Aorta (tissue), 5 donors: ENCODE measurements at places on chromosomes 7 and 10. TPM values are rescaled to one million over a fixed set of nuclear protein-coding genes. Genes with fewer than 3 reads are reported as not detected.
A peak's percentile ranks its signal among the peaks of the same experiment; 100 is the strongest.

ANKRD61 gene
- total RNA-seq, result not detected

HHEX gene
- total RNA-seq, result 22.7 TPM

CHN2 gene
- total RNA-seq, result 22.0 TPM

AGBL3 gene
- 2.5 TPM for total RNA-seq

UTF1 gene
- not detected for total RNA-seq

GRCh38 chr10:35355971-35356724 is 19.8 kb downstream of the CCNY start:
- H3K4me3 ChIP-seq, result no peak overlapping the region
- H3K27me3 ChIP-seq, result no peaks in the 10 kb centered on the region
- no peak overlapping the region for H3K27ac ChIP-seq
- peaks cover 6% of the 10 kb centered on the region for H3K4me1 ChIP-seq
- H3K36me3 ChIP-seq, result no peaks in the 10 kb centered on the region

GRCh38 chr10:35165136-35165535 is 38.5 kb downstream of the CREM start:
- H3K4me1 ChIP-seq, result no peaks in the 10 kb centered on the region
- no peak overlapping the region for H3K4me3 ChIP-seq

DNA sequence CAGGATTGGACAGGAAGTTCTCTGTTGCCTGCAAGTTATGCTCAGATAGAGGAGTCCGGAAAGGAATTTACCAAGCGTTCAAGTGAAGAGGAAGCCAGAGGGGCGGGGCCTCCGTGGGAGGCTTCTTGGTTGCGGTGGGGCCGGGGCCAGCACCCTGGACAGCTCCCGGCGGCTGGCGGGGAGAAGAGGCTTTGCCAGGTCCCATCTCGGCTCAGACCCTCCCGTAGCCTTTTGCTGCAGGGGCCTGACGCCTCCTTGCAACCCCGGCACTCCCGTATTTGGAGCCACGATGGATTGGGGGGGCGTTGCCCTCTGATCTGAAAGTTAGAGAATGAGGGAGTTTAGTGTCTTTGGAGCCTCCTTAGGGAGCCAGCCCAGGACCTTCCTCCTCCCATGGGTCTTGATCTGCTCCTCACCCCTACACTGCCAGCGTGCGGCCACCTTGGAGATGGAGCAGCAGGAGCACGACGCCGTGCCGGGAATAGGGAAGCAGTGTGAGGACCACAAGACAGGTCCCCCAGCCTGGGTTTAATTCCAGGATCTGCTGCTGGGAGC is 3.1 kb upstream of the SLC18A3 start:
- DNase-seq, result peak; percentile 82
- H3K4me3 ChIP-seq, result no peak overlapping the region
- H3K36me3 ChIP-seq, result no peaks in the 10 kb centered on the region
- H3K4me1 ChIP-seq, result no peaks in the 10 kb centered on the region
- no peak overlapping the region for H3K27ac ChIP-seq

- no peak overlapping the region for H3K4me3 ChIP-seq
- DNase-seq, result no peak
- H3K36me3 ChIP-seq, result no peaks in the 10 kb centered on the region
- peaks cover 1% of the 10 kb centered on the region for H3K4me1 ChIP-seq
Measured at GRCh38 chr10:77886795-77887355, 39.7 kb downstream of the DLG5 start.

GRCh38 chr10:88048312-88048711 is 184.9 kb downstream of the PTEN start:
- H3K4me1 ChIP-seq, result peaks cover 27% of the 10 kb centered on the region
- H3K36me3 ChIP-seq, result no peaks in the 10 kb centered on the region
- no peaks in the 10 kb centered on the region for H3K27me3 ChIP-seq
- DNase-seq, result no peak
- no peak overlapping the region for H3K4me3 ChIP-seq

DNA sequence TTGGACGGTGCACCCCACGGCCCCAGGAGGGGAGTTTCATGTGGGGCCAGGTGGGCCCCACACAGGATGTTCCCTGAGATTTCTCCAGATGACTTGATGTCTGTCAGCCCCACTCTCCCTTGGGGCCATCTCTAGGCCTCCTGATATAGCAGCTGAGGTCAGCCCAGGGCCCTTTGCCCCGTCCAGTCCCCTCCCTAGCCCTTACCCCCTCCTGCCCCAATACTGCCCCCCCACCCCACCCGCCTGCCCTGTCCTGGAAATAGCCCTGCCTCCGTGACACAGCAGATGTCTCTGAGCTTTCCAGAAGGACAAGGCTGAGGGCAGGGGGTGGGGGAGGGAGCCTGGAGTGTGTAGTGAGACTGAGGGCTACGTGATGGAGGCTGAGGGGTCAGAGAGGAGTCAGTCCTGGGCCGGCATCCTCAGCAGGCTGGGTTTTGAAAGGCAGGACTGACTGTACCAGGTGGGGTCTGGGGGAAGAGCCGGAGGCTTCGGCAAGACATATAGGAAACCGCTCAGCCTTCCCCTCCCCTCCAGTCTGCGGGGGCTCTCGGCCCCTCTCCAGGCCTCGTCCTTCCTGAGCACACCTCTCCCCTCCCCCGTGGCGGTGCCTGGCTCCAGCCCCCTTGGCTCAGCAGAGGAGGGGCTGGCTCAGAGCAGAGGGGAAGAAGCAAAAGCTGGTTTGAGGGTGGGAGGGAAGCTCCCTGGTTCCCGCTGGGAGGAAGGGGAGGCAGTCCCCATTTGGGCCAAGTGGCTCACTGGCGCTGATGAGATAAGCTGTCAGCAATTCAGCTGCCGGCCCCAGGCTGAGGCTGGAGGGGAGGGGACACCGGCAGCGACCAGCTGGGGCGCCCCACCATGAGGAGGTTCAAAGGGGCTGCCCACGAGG is 2.0 kb downstream of the FLNC start:
- peak overlapping the region; percentile 77 for H3K27ac ChIP-seq
- peak overlapping the region; percentile 68 for H3K4me3 ChIP-seq
- no peaks in the 10 kb centered on the region for H3K4me1 ChIP-seq
- H3K36me3 ChIP-seq, result no peaks in the 10 kb centered on the region

DNA sequence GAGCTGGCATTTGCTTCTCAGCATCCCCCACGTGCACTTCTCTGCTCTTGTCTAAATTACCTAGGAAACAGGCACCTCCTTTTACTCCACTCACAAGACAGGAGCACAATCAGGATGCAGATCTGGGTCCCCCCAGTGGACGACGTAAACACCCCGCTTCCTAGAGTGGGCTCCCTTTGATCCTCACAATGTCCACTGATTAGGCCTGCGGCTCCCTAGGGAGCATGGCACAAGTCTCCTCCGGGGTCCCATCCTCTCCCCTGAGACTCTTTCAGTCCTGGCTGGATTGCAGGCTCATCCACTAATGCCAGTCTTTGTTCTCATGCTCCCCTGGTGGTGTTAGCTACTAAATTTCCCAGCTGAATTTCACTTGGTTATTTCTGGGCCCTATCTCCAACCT is 98.3 kb downstream of the GLI3 start:
- H3K27me3 ChIP-seq, result no peaks in the 10 kb centered on the region
- no peaks in the 10 kb centered on the region for H3K4me1 ChIP-seq
- DNase-seq, result no peak
- no peak overlapping the region for H3K27ac ChIP-seq
- no peaks in the 10 kb centered on the region for H3K36me3 ChIP-seq
- H3K4me3 ChIP-seq, result no peak overlapping the region

DNA sequence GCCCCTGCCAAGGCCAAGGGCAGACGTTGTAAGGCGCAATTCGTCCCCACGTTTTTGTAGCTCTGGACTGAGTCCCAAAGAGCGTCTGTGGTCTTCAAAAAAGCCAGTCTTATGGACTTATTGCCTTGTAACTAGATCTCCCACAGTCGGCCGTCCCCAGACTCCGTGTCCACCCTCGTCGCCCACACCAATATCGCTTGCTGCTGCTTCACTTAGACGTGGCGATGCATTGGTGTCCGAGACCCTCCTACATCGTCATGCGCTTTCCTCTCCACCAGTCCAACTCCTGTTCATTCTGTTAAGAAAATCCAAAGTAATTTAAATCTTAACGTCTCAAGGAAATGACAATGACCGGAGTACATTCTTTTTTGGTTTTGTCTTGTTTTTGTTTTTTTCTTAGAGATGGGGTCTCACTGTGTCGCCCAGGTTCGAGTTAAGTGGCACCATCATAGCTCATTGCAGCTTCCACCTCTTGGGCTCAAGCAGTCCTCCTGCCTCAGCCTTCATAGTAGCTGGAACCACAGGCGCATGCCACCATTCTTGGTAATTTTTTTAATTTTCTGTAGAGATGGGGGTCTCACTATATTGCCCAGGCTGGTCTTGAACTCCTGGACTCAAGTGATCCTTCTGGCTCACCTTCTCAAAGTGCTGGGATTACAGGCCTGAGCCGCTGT is 851 bp downstream of the KIFBP start:
- no peaks in the 10 kb centered on the region for H3K27me3 ChIP-seq
- peak overlapping the region; percentile 91 for H3K4me3 ChIP-seq
- H3K27ac ChIP-seq, result peak overlapping the region; percentile 85
- H3K4me1 ChIP-seq, result no peaks in the 10 kb centered on the region
- no peaks in the 10 kb centered on the region for H3K36me3 ChIP-seq
- no peak for DNase-seq

DNA sequence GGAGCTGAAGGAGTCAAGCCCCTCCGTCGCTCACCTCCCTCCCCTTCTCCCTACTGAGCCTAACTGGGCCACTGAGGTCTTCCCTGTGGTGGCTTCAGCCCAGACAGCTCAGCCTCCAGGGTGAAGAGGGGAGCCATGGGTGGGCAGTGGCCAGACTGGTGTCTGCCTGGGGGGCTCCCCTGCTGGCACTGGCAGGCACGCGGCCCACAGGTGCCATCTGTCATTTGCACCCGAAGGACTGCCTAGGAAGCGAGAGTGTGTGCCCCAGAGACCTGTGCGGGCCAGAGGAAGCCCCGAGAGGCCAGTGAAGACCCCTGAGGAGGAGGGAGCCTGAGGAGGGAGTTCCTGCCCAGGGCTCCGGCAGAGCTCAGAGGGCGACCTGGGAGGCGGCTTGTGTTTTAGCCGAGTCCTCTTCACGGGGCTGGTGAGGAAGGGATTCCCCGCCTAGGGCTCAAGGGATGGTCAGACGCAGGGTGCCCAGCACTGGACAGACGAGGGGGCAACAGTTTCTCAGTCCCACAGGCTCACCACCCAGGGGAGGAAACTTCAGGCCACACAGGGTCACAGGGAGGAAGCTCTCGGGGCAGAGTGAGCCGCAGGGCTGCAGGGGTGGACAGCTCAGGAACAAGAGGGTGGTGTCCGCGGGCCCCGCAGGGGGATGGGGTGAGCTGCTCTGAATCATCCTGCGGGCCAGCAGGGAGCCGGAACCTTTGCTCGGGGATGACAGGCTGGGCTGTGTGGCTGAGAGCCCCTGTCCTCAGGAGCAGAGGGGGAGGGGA is 76.2 kb upstream of the PPP2R2D start:
- no peak overlapping the region for H3K27ac ChIP-seq
- H3K27me3 ChIP-seq, result no peaks in the 10 kb centered on the region
- H3K4me3 ChIP-seq, result no peak overlapping the region

- peak; percentile 26 for DNase-seq
- H3K27me3 ChIP-seq, result no peaks in the 10 kb centered on the region
- H3K4me1 ChIP-seq, result no peaks in the 10 kb centered on the region
- H3K27ac ChIP-seq, result no peak overlapping the region
- H3K36me3 ChIP-seq, result no peaks in the 10 kb centered on the region
Measured at GRCh38 chr7:2929321-2930201, 85.5 kb upstream of the GNA12 start.

GRCh38 chr7:113122744-113123143 is 4.4 kb upstream of the SMIM30 start:
- H3K4me1 ChIP-seq, result no peaks in the 10 kb centered on the region
- H3K27me3 ChIP-seq, result no peaks in the 10 kb centered on the region
- no peak for DNase-seq
- no peaks in the 10 kb centered on the region for H3K36me3 ChIP-seq
- H3K27ac ChIP-seq, result no peak overlapping the region

DNA sequence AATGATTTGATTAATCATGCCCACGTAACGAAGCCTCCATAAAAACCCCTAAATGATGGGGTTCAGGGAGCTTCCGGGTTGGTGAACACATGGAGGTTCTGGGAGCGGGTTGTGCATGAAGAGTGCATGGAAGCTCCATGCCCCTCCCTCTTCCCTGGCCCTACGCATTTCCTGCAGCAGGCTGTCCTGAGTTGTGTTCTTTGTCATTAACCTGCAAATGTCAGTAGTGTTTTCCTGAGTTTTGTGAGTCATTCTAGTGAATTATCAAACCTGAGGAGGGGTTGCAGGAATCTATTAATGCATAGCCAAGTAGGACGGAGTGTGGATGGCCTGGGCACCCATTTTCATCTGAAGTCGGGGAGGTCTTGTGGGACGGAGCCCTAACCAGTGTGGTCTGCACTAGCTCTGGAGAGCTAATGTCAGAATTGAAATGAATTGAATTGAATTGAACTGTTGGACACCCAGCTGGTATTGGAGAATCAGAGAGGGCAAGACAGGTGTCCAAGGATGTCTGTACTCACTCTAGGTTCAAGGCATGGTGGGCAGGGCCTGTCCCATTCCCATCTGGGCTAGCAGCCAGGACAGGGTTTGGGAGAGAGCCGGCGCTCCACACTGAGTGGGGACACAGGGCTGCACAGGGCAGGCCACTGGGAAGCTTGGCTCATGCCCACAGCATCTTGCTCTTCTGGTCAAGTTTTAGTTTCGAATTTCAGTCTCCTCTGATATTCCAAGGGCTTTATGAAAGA is 22.3 kb upstream of the ARHGAP22 start:
- H3K27ac ChIP-seq, result no peak overlapping the region
- no peaks in the 10 kb centered on the region for H3K36me3 ChIP-seq
- no peaks in the 10 kb centered on the region for H3K4me1 ChIP-seq
- H3K4me3 ChIP-seq, result no peak overlapping the region
- H3K27me3 ChIP-seq, result no peaks in the 10 kb centered on the region
- DNase-seq, result no peak

GRCh38 chr10:572696-573095 is 116.8 kb downstream of the DIP2C start:
- DNase-seq, result no peak
- no peaks in the 10 kb centered on the region for H3K36me3 ChIP-seq
- no peaks in the 10 kb centered on the region for H3K27me3 ChIP-seq

DNA sequence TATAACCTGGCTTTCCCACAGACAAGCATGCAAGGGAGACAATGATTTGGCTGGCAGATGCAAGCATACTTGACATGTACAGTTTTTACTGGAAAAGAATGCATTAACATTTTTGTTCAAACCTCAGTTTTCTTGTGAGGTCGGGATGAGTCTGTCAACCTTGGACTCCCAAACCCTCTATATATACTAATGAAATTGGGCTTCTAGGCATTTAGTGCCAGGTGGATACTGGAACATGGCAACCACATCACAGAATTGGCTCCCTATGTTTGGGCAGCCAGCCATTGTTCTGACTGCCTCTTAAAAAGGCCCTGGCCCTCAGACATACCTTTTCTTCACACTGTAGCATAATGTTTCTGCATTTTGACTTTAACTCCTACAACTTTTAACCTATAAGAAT is 39.1 kb downstream of the CDK6 start:
- no peak overlapping the region for H3K4me3 ChIP-seq
- no peak for DNase-seq
- H3K4me1 ChIP-seq, result peaks cover 3% of the 10 kb centered on the region
- H3K27ac ChIP-seq, result no peak overlapping the region

DNA sequence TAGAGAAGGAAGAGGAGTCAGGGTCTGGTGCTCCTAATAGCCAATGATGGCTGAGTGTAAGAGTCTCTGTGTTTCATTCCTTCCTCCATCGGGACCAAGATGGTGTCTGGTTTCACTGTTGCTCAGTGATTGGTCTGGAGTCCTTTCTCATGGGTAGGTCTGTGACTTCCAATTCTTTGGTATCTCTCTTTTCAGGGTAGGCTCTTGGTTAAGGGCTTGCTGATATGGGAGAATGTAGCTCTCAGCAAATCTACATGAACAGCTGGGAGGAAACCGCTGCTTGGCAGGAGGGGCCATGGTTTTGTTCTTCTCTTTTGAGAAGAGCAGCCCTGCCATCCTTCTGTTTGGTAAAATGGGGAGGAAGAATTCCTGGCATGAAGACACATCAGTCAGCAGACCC is 209.1 kb upstream of the PODXL start:
- no peak overlapping the region for H3K27ac ChIP-seq
- no peaks in the 10 kb centered on the region for H3K27me3 ChIP-seq
- no peak overlapping the region for H3K4me3 ChIP-seq
- DNase-seq, result no peak
- no peaks in the 10 kb centered on the region for H3K4me1 ChIP-seq
